ENCODE measurements at places on chromosomes 4 and X.

GRCh38 chr4:110454441-110454840, 21.5 kb upstream of the ENPEP start:
- DNase-seq: no peak

DNA sequence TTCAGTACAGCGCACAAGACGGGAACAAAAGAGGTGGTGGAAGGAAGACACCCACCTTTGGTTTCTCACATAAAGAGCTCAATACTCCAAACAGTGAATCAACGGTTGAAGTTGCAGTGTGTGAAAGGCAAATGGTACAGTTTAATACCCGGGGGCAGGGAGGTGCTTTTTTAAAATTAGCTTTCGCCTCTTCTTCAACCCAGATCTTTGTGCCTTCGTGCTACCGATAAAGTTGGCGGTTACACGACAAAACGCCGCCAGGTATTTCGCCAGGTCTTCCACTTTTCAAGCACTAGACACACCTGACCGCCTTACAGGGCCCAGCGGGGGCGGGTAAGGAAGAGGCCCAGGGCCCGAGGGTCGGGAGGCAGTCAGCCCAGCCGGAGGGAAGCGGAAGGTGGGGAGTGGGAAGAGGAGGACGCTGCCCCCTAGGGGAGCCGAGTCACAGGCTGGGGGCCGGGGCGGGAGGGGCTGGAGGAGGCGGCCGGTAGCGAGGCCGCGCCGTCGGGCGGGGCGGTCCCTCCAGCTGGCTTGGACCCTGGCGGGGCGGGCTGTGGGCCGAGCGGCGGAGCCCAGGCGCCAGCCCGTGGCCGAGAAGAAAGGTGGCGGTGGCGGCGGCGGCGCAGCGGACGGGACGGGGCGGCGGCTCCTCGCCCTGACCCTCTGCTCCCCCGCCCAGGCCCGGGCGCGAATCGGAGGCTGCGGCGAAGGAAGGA, 16.0 kb downstream of the UTP3 start:
- DNase-seq: peak; percentile 92

- DNase-seq: no peak
Measured at GRCh38 chrX:4935846-4936245, 1222.4 kb upstream of the PRKX start.

DNA sequence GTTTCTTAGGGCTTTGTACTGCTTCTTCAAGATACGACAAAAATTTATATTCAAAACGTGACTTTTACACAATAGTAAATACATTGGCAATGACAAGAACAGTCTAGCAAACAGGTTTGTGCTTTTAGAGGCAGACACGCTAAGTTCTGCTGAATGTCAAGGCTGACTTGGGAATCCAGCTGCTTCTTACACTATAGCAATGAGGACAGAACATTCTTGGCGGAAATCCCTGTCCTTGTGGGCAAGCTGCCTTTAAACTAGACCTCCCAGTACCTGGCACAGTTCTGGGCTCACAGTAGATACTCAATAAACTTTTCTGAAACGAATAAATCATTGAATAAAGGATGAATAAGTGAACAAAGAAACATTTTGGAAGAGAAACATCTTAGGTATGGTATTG, 148.2 kb downstream of the RASL11B start:
- no peak for DNase-seq

DNA sequence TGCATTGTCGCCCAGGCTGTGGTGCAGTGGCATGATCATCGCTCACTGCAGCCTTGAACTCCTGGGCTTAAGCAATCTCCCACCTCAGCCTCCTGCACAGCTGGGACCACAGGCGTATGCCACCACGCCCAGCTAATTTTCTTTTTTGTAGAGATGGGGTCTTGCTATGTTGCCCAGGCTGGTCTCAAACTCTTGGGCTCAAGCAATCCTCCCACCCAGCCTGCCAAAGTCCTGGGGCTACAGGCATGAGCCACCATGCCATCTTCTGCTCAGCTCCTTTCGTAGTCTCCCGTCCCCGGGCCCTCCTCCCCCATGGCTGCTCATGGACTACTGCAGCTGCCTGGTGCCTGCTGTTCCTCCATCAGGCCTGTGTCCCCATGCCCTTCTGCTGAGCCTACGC, 58.1 kb downstream of the TAPT1 start:
- no peak for DNase-seq

- no peak for DNase-seq
Measured at GRCh38 chr4:92988301-92988700, 684.5 kb downstream of the GRID2 start.

Measured in WTC11 (cell line).